ENCODE measurements at places on chromosomes 12 and 14. TPM values are rescaled to one million over a fixed set of nuclear protein-coding genes. Genes with fewer than 3 reads are reported as not detected.
A peak's percentile ranks its signal among the peaks of the same experiment; 100 is the strongest.

DNA sequence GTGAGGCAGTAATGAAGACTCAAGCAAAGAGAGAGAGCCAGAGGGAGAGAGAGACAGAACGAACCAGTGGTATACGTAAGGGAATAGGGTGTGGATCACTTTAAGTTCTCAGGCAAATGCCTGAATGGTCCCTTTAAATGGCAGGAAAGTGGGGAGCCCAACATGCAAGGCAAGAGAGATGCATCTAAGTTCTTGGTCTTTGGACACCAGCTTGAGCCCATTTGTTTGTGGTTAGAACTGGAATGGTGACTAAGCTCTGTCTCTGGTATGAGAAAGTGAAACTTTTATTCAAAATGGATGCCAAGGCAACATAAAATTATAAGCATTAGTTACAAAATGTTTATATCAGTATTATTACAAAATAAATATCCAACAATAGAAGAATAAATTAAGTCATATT lies 192.2 kb upstream of the ALG10 start:
- H3K4me1 ChIP-seq: no peaks in the 10 kb centered on the region
- H3K27ac ChIP-seq: no peak overlapping the region
- no peaks in the 10 kb centered on the region for H3K36me3 ChIP-seq
- no peak overlapping the region for H3K4me3 ChIP-seq

CEP83 gene
- 2.5 TPM for polyA plus RNA-seq

TEDC1 gene
- polyA plus RNA-seq: 16.8 TPM

DNA sequence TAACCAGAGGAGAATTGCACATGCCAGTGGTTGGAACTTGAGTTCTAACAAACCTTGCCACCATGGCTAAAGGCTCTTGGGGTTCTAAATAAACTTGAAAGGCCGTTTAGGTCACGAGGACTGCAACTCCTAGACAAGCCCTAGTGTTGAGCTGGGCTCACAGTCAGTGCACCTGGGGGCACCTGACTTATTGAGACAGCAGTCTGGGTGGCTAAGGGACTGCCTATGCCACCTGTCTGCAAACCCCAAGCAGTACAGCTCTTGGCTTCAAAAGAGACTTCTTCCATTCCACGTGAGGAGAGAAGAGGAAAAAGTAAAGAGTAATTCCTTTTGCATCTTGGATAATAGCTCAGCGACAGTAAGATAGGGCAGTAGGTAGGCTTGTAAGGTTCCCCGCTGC lies 765.6 kb upstream of the FOXG1 start:
- H3K27me3 ChIP-seq: no peaks in the 10 kb centered on the region
- no peak overlapping the region for H3K27ac ChIP-seq
- no peaks in the 10 kb centered on the region for H3K36me3 ChIP-seq
- no peak for DNase-seq
- no peaks in the 10 kb centered on the region for H3K4me1 ChIP-seq
- no peak overlapping the region for H3K4me3 ChIP-seq

DNA sequence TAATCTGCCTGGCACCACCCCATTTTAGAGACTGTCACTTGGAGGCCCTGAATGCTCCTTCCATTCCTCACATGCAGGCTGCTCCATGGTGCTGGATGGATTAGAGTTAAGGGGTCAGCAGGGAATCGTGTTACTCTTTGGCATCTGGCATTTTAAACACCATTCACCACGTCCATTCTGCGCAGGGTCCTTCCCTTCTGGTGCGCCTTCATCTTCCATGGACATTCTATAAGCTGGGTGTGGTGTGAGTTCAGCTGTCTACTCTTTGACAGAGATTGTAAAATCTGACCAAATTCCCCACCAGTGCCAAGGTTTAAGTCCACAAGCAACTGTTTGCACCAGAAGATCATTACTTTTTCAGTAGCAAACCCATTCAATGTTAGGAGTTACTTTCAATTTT lies 47.8 kb downstream of the GIT2 start:
- no peak for DNase-seq
- no peak overlapping the region for H3K4me3 ChIP-seq
- peaks cover 30% of the 10 kb centered on the region for H3K36me3 ChIP-seq
- H3K27ac ChIP-seq: no peak overlapping the region
- peaks cover 28% of the 10 kb centered on the region for H3K4me1 ChIP-seq
- H3K27me3 ChIP-seq: no peaks in the 10 kb centered on the region

GRCh38 chr14:67618617-67619063 lies 1.1 kb upstream of the ARG2 start:
- H3K36me3 ChIP-seq: no peaks in the 10 kb centered on the region
- H3K27me3 ChIP-seq: peaks cover 5% of the 10 kb centered on the region
- peak; percentile 82 for DNase-seq
- H3K4me3 ChIP-seq: no peak overlapping the region
- peak overlapping the region; percentile 71 for H3K27ac ChIP-seq

DNA sequence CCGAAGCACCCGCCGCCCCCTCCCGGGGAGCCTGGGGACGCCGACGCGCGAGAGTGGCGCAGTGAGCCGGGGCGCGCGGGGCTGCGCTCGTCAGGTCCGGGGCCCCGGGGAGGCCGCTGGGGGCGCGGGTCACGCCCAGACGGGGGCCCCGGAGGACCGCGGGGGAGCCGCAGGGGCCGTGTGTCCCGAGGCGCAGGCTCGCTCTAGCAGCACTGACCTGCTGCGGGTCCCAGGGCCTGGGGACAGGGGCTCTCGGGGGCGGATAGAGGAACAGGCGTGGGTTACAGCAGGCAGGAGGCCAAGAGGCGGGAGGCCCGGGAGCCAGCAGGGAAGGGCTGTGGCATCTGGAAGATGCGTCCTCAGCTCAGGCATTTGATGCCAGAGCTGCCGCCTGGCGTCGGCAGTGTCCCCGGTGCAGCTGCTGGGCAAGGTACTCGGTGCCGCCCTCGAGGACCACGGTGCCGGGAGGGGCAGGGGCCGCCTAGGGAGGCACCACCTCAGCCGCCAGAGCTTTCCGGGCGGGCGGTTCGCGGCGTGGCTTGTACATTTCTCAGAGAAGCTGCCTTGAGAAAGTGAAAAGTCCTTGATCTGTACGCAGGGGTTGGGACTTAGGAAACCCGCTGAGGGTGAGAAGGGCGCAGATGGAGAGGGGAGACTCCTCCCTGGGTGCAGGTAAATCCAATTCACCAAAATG lies 1.2 kb downstream of the WNT5B start:
- no peak overlapping the region for H3K4me3 ChIP-seq
- no peaks in the 10 kb centered on the region for H3K36me3 ChIP-seq
- H3K27ac ChIP-seq: no peak overlapping the region
- H3K4me1 ChIP-seq: peaks cover 7% of the 10 kb centered on the region

DNA sequence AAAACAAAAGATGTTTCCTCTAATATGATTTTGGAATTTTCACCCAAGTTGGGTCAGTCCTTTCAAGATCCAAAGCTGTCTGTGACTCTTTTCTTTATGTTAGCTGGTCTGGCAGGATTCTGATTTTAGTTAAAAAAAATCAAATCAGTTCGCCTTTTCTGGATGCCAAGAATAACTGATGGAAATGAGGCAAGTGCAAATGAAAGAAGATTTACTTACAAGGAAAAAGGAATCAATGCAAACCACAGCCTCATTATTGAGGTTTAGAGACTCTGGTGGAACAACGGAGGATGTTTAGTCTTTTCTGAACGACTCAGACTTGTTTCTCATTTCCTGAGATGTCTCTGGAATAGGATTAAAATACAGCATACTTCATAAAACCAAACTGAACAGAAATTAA lies 117.0 kb upstream of the DYRK2 start:
- H3K27me3 ChIP-seq: no peaks in the 10 kb centered on the region
- no peak for DNase-seq
- no peak overlapping the region for H3K4me3 ChIP-seq
- no peaks in the 10 kb centered on the region for H3K4me1 ChIP-seq
- no peak overlapping the region for H3K27ac ChIP-seq

DNA sequence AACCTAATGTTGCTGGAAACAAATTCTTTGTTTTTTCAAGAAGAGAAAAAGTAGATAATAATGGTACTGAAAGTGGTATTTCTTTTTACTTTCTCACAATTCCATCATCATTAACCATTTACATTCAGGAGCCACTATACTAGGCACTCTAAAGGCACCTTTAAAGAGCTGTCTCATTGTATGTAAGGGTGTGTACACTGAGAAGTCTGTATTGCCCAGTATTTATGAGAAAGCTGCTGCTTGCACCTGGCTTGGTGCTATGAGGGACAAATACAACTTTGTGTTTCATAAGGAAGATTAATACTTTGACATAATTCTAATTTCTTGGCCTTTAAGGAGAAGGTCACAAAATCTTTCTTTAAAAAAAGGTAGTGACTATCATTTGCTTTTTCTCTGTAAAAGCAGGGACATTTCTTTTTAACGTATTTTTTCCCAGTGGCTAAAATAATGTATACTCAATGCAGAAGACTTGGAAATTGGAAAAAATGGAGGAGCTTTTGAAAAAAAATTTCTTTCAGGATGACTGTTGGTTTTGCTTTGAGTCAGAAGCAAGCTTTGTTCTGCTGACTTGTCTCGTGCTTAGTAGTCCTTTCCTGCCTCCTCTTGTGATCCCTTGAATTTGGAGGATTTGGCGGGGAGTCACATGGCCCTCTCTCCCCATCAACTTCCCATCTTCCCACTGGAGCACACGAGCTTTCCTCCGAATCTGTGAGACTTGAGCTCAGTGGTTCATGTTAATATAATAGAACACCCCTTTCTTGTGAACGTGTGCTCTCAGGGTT lies 50.1 kb downstream of the RASSF3 start:
- no peak overlapping the region for H3K4me3 ChIP-seq
- H3K36me3 ChIP-seq: no peaks in the 10 kb centered on the region
- peaks cover 18% of the 10 kb centered on the region for H3K4me1 ChIP-seq
- H3K27ac ChIP-seq: no peak overlapping the region
- no peaks in the 10 kb centered on the region for H3K27me3 ChIP-seq

GRCh38 chr12:18882690-18883089 lies 144.8 kb downstream of the CAPZA3 start:
- H3K4me1 ChIP-seq: no peaks in the 10 kb centered on the region
- DNase-seq: no peak
- no peaks in the 10 kb centered on the region for H3K27me3 ChIP-seq
- no peaks in the 10 kb centered on the region for H3K36me3 ChIP-seq
- H3K27ac ChIP-seq: no peak overlapping the region

DNA sequence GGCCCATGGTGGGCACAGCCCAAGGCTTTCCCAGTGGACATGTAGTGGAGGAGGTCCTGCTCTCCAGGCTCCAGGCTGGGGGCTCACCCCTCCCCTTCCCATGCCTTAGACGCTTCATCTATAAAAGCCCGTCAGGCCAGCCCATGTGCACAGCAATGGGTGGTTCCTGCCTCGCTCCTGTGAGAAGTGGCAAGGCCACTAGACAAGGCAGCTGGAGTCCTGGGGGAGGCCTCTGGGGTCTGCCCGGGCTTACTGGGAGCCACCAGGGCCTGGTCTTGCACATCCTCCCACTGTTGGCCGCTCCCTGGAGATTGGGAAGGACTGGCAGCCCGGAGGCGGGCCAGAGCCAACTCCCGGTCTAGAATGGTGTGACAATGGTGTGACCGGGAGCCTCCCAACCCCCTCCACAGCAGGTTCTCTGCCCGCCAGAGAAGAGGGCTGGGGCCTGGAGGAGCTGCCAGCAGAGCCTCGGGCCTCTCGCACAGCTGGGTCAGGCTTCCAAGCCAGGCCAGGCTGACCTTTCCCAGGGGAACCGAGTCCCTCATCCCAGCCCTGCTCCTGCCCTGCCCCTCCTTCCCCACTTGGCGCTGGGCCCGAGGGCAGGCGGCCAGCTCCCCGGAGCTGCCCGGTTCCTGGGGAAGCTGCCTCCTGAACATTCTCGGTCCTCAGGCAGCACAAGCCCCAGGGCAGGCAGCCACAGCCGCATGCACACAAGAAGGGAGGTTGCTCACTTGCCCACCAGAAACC lies 97.9 kb downstream of the RFLNA start:
- H3K4me3 ChIP-seq: no peak overlapping the region
- peak overlapping the region; percentile 92 for H3K27ac ChIP-seq
- peak; percentile 81 for DNase-seq
- H3K36me3 ChIP-seq: peaks cover 6% of the 10 kb centered on the region
- H3K27me3 ChIP-seq: no peaks in the 10 kb centered on the region

- H3K4me1 ChIP-seq: no peaks in the 10 kb centered on the region
- H3K27me3 ChIP-seq: peaks cover 5% of the 10 kb centered on the region
- H3K36me3 ChIP-seq: no peaks in the 10 kb centered on the region
- no peak overlapping the region for H3K4me3 ChIP-seq
- H3K27ac ChIP-seq: no peak overlapping the region
- no peak for DNase-seq
These were observed 18.0 kb upstream of the C2CD5 start for GRCh38 chr12:22562036-22563028.

ORAI1 gene
- polyA plus RNA-seq: 65.4 TPM

DNA sequence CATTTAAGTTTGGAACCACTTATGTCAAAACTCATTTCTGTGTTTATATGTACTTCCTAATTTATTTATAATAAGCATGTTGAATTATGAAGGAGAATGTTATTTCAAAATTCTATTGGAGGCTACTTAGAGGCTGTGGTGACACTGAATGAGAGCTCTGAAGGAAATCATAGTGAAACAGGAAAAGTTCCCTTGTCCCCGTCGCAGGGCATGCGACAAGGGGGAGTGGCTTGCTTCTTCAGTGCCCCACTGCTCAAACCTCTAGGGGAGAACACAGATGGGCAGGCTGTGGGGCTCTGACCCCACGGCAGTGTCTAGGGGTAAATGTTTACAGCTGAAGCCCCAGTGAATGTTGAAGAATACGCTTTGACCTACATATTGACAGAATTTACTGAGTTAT lies 261.9 kb downstream of the RAD51B start:
- no peak overlapping the region for H3K4me3 ChIP-seq
- no peaks in the 10 kb centered on the region for H3K27me3 ChIP-seq
- DNase-seq: no peak
- H3K27ac ChIP-seq: no peak overlapping the region
- no peaks in the 10 kb centered on the region for H3K36me3 ChIP-seq

DNA sequence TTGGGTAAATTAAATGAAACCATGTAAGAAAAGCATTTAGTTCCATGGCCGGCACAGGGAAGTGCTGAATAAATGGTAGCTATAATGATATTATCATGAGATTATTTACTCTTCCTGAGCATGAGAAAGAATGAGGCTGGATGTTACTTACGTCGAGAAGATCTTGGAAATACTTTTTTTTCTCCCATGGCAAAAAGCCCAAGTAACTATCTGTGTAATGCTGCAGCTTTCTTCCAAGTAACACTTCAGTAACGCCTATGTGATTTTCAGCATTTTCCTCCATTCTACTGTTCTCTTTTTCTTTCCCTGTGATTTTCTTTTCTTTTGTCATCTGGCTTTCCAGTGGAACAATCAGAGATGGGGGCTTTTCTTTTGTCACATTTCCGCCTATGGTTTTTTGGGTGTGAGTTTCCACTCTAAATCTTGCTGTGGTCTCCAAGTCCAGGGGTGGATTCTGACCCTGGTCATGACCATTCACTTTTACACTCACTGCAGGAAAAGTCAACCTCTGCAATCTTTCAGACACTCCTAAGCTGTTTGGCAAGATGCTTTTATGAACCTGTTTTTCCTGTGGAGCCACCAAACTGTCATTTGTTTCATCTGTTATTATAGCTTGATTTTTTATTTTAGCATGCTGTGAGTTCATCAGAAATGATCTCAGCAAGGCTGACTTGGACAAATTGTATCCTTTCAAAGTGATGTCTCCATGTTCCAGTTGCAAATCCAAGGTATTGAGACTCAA lies 25.0 kb upstream of the SYCP3 start:
- DNase-seq: no peak
- H3K36me3 ChIP-seq: no peaks in the 10 kb centered on the region
- H3K4me3 ChIP-seq: no peak overlapping the region
- no peaks in the 10 kb centered on the region for H3K4me1 ChIP-seq
- no peak overlapping the region for H3K27ac ChIP-seq
